Stimulated activated CD4-positive, alpha-beta T cell treated with anti-CD3 and anti-CD28 coated beads, Interleukin-4, amount 100 ng/mL, for 24 hours (primary cell): ENCODE measurements at places on chromosomes 4 and X.
A peak's percentile ranks its signal among the peaks of the same experiment; 100 is the strongest.

DNA sequence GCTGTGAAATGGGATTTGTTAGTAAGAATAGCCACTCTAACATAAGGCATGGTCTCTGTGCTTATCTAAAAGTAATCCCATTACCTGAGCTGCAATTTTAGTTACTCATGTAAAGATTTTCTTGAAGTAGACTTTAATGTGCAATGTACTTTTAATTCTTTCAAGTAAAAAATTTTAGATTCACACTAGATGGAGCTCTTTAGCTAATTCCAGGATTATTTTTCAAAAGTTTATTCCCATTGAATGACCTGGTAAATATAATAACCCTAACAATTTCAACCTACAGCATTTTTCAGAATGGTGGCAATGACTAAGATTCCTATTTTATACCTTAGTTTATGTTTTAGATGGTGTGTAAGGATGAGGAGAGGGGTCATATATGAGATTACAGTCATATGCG, 18.1 kb downstream of the USP38 start:
- no peak for DNase-seq

- no peak for DNase-seq
Observed at GRCh38 chr4:24922416-24922815, 9.6 kb upstream of the CCDC149 start.

GRCh38 chr4:153790962-153791551, 2.2 kb upstream of the SFRP2 start:
- DNase-seq = peak; percentile 30

GRCh38 chrX:68953331-68953730, 124.5 kb downstream of the EFNB1 start:
- no peak for DNase-seq

- no peak for DNase-seq
Observed at GRCh38 chrX:84219551-84219950, 31.6 kb upstream of the RPS6KA6 start.

- DNase-seq = no peak
Observed at GRCh38 chrX:73863852-73864251, 300.9 kb downstream of the CHIC1 start.

DNA sequence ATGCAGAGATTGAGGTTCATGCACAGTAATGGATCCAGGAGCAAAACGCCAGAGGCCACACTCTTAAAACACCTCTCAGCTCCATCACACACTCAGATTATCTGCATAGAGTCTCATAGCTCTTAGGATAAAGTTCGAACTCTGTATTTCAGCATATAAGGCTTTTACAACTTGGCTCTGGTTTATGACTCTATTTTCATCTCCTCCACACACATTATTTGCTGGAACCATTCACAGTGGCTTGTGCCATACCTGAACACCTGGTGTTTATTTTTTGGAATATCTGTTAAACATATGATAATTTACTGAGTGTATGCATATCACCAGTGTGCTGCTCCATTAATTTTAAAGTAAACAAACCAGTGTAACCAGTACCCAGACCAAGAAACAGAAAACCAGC, 27.2 kb downstream of the RASL11B start:
- DNase-seq = no peak

DNA sequence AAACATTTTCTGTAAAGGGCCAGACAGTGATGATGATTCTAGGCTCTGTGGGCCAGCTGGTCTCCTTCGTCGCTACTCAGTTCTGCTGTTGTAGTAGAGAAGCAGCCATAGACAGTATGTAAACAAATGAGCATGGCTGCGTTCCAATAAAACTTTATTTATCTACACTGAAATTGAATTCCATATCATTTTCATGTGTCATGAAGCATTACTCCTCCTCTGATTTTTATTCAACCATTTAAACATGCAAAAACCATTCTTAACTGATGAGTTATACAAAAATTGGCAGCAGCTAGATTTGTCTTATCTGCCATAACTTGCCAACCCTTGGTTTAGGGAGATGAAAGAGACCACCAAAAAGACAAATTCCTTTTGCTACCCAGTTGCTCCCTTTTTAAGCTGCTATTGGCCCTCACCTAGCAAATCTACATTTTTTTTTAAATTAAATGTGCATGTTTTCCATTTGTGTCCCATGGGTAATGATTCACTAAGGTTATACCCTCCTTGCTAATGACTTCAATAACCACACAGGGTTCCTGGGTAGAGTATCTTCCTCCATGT, 309.9 kb downstream of the DHX15 start:
- DNase-seq = no peak

DNA sequence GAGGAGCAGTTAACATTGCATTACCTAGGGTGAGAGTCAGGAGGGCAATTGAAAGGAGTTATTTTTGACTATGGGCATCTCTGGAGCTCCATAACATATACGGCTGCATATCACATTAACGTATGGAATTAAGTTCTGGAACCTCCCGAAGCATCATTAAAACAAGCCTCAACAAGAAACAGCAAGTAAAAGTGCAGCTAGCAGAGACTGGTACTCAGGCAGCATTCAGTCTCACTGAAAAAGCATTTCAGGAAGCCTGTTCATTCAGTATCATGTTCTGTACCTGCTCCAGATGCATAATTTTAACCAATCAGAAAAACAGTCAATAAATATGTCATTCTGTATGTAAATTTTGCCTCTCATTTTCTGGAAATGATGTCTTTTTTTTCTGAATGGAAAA, 299.6 kb downstream of the EPHA5 start:
- DNase-seq = no peak

DNA sequence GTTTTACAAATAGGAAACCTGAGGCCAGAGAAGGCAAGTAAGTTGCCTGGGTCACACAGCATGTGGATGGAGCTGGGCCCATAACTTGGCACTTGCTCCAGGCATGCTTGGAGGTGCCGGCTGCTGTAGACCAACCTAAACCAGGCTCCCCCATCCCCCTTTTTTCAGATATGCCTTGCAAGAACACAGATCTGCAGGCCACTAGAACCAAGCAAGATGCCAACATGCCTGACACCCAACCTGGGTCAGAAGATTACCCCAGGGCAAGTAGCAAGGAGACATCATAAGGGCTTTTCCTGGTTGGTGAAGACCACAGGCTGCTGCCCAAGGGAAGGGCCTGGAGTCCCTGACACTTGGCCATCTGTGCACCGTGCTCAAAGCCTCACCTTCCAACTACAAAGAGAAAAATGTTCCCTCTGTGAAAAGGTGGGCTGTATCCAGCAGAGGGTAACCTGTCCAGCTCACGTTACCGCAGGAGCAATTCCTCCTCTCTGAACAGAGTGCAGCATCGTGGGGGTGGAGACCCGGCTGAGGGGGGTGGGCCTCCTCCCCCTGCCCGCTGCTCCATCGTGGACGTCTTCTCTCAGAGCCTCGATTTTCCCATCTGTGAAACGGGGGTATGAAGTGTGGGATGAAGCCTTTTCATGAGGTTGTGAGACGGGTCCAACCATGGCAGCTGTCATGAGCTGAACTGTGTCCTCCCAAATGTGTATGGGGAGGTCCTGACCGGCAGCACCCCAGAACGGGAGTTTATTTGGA, 23.0 kb downstream of the HMX1 start:
- DNase-seq = no peak

GRCh38 chrX:148281920-148282319, 218.5 kb upstream of the AFF2 start:
- no peak for DNase-seq

DNA sequence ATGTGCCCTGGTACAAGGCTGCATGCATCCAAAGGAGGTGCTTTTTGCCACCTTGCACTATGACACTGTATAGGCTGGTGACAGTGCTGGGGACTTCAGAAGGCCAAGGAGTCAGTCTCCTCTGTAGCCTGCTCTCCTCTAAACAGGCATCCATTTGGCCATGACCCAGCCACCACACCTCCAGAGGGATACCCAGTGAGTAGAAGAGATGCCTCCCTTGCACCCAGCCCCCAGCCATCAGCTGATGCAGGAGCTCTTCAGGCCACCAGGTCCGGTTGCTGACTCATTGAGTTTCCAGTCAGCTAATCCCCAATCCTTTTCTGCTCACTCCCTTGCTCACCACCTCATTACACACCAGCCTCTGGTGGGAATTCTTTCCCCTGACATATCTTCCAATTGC, 99.8 kb downstream of the PJA1 start:
- no peak for DNase-seq

- no peak for DNase-seq
Observed at GRCh38 chr4:17941731-17942130, 79.8 kb downstream of the LCORL start.

- DNase-seq = no peak
Observed at GRCh38 chr4:83124111-83124780, 9.7 kb upstream of the PLAC8 start.

DNA sequence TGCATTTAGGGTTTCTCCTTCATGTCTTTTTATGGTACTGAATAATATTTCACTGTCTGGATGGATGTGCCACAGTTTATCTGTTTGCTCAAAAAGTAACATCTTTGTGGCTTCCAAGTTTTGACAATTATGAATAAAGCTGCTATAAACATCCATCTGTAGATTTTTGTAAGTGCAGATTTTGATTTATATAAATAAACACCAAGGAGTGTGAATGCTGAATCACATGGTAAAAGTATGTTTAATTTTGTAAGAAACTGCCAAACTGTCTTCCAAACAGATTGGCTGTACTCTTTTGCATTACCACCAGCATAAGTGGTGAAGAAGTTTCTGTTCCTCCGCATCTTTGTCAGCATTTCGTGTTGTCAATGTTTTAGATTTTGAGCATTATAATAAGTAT, 158.7 kb upstream of the GIMD1 start:
- no peak for DNase-seq

DNA sequence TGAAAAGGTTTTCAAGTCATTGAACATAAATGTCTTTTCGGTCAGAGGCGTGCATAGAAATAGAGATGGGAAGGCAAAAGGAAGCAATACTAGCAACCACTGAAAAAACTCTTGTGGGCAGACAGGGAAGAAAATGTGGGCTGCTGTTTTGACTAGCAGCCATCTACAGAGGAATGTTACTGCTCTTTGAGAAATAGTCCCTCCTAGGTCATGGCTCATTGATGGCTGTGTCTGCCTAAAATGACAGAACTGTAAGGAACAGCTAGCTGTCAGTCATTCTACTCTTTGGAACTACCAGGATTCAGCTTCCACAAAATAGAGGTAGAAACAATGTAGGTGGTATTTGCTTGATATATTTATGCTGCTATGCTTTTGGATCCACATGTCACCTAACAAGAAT, 26.9 kb upstream of the TMPRSS11B start:
- DNase-seq = no peak

DNA sequence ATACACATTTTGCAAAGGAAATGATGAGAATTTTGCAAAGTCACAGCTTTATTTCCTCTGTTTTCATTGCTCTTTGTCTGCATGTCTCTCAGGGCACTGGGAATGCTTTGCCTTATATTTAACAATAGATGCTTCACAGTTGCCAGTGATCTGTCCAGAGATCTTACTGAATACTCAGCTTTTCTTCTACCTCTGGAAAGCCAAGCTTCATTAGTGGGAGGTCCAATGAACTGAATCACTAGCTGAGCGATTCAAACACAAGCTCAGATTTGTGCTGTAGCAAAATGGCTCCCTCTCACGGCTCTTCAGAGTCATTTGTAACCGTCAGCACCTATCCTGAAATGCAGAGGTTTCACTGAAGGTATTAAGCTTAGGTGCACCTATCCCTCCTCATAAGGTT, 138.9 kb downstream of the DCLK2 start:
- no peak for DNase-seq

- no peak for DNase-seq
Observed at GRCh38 chrX:134460862-134461220, 876 bp downstream of the HPRT1 start.

GRCh38 chrX:68930542-68931317, 101.9 kb downstream of the EFNB1 start:
- no peak for DNase-seq

DNA sequence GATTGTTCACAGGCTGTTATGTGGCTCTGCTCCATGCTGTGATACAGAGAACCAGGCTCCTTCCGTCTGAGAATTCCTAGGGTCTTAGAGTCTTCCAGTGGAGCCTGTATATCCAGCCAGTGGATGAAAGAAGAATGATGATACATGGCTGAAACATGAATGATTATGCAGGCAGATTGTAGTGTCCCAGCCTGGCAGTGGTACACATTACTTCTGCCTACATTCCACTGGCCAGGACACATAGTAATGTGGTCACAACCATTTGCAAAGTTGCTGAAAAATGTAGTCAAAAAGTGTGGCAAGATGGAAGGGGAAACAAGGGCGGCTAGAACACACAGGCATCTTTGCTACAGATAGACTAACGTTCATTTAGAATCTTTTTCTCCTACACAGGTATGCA, 4.5 kb upstream of the GBA3 start:
- no peak for DNase-seq

DNA sequence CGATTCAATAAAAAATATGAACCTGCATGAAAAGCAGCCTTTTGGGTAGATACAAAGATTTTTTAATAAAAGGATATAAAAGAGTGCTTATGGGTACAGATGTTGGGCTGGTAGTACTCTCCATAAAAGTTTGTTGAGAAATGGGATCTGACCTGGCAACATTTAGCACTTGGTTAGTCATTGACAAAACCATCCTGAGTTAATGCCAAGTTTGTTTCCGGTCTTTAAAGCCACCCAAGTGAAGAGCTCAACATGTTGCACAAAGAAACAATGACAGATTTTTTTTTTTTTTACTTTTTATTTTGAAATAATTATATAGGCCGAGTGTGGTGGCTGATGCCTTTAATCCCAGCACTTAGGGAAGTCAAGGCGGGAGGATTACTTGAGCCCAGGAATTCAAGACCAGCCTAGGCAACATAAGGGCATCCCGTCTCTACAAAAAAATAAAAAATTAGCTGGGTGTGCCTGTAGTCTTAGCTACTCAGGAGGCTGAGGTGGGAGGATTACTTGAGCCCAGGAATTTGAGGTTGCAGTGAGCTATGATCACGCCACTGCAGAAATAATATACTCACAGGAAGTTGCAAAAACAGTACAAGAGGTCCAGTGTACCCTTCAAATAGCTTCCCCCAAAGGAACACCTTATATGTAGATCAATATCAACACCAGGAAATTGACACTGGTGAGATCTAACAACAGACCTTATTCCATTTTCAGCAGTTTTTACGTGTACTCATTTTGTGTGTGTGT, 16.6 kb downstream of the CHST7 start:
- no peak for DNase-seq

- DNase-seq = no peak
Observed at GRCh38 chr4:25012655-25013054, 18.1 kb downstream of the LGI2 start.

- no peak for DNase-seq
Observed at GRCh38 chrX:37976153-37976552, 30.2 kb upstream of the SYTL5 start.

GRCh38 chr4:242121-242848, 63.0 kb downstream of the ZNF732 start:
- DNase-seq = peak; percentile 66

DNA sequence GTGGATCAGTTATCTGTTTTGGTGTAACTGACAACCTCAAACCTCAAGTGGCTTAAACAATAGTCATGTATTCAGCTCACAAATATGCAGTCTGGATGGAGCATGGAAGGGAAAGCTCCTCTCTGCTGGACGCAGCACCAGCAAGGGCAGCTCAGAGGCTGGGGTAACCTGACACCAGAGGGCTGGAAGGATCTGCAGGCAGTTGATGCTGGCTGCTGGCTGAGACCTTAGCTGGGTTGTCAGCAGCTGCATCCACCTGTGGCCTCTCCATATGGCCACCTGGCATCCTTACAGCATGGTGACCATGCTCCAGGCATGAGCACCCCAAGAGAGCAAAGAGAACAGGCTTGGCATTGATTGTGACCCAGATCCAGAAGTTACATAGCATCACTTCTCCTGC, 46.7 kb downstream of the ENPP6 start:
- no peak for DNase-seq

GRCh38 chr4:158814636-158815330, 46.0 kb downstream of the FNIP2 start:
- DNase-seq = no peak
